ENCODE measurements at places on chromosomes 16 and 17.

DNA sequence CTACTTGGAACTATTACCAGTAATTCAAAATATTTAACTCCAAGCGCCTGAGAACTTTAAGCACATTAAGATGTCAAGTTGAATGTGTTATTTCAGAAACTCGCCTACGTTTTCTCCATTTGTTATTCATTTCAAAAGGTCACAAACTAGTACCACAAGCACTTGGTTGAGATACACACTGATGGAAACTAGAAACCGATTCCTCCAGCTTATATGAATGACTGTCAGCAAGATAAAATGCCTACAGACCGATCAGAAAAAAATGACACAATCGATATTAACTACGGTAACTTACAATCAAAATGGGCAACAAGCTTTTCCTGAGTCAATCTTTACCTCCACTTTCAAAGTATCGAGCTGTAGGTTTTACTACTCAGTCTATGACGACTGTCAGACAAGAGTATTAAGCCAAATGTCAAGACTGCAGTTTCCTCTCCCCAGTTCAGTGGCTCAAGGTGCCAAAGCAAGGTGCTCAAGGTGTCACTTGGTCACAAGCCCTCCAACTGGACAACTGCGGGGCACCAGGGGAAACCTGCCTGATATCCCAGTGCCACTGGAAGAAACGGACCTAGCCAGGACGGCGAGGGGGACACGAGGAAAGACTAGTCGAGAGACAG, 678 bp downstream of the SRP68 start:
- no peak for DNase-seq

- no peak for DNase-seq
Measured at GRCh38 chr17:17125136-17126084, 80.7 kb downstream of the PLD6 start.

DNA sequence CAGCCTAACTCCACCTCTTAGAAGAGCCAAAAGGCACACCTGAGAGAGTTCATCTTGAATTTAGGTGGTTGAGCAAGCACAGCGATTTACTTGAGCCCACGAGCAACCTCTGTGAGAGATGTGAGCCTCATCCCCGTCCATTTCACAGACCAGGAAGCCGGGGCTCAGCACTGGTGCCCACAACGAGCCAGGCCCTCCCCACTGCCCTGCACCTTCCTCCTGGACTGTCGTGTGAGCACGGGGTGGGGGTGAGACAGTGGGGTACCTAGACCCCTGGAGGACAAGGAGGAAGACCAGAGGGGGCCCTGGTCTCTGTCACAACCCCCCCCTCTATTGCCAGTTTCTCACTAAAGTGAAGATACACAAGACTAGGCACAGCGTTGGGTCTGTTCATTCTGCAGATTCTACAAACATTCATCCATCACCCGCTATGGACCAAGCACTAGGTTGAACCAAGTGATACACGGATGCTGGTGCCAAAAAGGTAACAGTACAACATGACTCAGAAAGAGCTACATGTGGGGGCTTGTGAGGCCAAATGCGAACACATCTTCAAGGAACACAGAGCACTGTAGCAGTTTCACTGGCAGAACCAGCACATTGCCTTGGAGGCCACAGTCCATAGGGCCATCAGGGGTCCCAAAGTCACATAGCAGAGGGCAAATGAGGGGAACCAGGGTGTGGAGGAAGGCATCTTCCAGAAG, 231.9 kb downstream of the PARN start:
- no peak for DNase-seq

DNA sequence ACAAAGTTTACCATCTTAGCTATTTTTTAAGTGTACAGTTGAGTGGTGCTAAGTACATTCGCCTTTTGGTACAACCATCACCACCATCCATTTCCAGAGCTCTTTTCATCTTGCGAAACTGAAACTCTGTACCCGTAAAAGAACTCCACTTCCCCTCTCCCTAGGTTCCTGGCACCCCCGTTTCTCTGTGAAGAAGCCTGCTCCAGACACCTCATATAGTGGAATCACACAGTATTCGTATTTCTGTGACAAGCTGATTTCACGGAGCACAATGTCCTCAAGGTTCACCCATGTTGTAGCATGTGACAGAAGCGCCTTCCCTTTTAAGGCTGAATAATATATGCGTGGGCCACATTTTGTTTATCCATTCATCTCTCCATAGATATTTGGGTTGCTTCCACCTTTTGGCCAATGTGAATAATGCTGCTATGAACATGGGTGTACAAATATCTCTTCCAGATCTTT, 54.2 kb upstream of the MAP3K14 start:
- no peak for DNase-seq

- DNase-seq, result no peak
Measured at GRCh38 chr16:680967-681745, 946 bp downstream of the STUB1 start.

- DNase-seq, result no peak
Measured at GRCh38 chr16:88442383-88442726, 10.7 kb upstream of the ZFPM1 start.

- DNase-seq, result no peak
Measured at GRCh38 chr16:85286951-85287814, 174.9 kb upstream of the CIBAR2 start.

DNA sequence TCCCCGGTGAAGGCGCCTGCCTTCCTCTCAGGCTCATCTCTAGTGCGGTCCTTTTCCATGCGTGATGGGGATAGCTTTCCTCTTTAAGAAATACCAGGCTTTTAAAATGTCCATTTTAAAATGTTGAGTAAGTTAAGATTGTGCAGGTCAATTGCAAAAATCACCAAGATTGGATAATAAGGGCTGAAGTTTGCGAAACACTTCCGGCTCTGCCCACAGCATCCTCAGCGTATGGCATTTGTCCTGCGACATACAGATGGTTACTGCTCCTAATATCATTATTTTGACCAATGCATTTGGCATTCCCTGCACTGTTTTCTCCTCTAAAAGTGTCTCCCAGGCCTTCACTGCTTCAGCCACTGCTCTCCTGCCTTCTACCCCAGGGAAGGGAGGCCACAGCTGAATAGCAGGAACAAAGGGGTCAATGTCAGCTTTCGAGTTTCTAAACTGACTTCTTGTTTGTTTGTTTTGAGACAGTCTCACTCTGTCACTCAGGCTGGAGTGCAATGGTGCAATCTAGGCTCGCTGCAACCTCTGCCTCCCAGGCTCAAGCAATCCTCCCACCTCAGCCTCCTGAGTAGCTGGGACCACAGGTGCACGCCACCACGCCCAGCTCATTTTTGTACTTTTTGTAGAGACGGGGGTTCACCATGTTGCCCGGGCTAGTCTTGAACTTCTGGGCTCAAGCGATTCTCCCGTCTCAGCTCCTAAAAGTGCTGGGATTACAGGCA, 91.9 kb downstream of the CRISPLD2 start:
- DNase-seq, result no peak

DNA sequence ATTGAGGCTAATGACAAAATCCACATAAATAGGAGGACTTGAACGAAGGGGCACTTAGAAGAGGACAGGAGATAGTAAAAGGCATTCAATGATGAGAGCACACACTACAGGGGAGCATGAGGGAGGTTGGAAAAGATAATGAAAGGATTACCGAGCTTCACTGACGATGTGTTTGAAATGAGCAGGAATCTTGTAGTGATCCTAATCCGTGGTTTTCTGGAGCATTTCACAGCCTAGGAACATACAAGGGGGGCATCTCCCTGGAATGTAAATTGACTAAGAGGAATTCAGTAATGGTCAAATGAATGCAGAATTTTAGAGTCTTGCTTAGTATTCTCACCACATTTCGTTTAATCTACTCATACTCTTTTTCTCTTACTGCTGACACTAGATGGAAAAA, 5.2 kb downstream of the ATMIN start:
- no peak for DNase-seq

DNA sequence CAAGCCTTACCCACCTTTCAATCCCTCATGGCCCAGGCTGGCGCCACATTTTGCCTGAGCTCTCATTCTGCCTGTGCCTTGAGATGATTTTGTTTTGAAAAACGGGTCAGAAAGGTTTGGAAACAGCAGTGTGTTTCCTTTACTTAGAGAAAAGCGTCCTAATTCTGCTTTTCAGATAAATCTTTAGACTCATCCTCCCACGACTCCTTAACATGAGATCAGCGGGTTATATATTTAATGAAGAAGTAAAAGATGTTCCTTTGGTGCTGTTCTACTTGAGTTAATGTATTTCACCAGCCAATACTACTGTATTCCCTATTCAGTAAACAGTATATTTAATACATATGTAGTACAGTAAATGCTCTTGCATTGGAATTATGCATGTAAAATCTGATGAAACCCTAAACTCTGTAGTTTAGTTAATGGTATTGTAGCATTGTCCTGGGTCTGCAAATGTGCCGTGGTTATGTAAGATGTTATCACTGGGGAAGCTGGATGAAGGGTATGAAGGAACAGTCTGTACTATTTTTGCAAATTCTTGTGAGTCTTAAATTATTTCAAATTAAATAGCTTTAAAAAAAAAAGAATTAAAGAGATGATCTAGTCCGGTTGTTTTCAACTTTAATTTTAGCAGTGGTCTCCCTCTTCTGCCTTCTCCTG, 199.4 kb upstream of the CACNG5 start:
- no peak for DNase-seq

DNA sequence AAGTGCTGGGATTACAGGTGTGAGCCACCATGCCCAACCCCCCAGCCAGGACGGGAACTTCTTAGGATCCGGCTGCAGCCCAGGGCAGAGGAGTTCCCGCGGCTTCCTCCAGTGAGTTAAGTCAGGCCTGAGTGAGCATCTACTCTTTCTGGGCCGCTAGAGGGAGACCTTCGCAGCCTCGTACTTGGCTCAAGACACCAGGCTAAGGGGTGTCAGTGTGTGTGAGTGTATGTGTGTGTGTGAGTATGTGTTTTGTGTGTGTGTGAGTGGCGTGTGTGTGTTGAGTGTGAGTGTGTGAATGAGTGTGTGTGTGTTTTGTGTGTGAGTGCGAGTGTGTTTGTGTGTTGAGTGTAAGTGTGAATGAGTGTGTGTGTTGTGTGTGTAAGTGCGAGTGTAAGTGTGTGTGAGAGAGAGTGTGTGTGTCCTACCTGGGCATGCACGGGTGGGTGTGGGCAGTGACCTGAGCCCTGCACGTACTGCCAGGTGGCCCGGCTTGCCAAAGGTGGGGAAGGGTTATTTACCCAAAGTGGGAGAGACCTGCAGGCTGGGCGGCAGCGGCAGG, 58.5 kb downstream of the TMEM235 start:
- DNase-seq, result peak; percentile 57

Measured in effector memory CD4-positive, alpha-beta T cell (primary cell).